ENCODE measurements at places on chromosomes 6 and 20.
A peak's percentile ranks its signal among the peaks of the same experiment; 100 is the strongest.

DNA sequence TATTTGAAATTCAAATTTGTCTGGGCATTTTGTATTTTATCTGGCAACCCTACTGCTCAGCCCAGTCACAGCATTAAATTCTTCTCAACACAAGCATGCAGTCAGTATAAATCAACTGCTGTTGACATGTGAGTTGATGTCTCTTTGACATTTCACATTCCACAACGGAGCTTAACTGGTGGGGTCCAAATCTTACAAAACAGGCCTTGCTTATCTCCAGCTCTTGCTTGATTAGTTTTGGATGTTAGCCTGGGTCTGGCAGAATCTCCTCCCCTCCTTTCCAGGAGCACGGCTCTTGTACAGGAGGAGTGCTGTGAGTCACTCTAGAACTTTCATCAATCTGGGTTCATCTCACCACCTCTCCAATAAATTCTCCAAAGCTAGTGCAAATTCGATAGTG is 80.8 kb upstream of the PHACTR1 start:
- no peak for DNase-seq

GRCh38 chr6:46134216-46134615 is 4.4 kb downstream of the ENPP4 start:
- DNase-seq = no peak

DNA sequence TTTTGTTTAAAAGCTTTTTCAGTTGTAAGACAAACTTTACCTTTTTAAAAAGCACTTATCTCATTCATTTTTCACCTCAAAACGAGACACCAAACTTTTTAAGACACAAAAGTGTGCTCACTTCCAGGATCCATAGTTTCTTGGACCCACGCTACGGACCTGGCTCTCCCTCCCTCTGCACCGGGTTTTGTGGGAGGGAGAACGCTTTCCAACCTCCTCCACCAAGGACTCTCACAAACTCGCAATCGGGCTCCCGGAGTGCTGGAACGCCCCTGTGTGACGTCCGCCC is 436 bp downstream of the CAGE1 start:
- DNase-seq = no peak

DNA sequence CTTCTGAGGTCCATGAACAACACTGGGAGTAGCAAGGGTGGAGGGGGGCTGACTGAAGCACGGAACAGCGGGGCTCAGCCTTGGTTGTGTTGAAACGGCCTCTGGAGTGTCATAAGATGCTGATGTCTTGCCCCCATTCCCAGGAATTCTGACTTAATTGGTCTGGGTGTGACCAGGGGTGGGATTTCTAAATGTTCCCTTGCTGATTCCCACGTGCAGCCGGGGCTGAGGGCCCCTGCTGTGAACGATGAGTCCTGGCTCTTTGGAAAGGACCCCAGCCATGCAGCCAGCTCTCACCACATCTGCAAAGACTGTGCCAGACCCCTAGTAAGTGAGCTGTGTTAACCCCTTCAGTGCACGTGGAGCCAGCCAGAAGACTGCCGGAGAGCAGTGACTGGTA is 28.6 kb upstream of the FAM50B start:
- DNase-seq = no peak

GRCh38 chr20:3093861-3094361 is 9.4 kb upstream of the AVP start:
- DNase-seq = no peak

GRCh38 chr20:58546416-58546711 is 31.2 kb upstream of the APCDD1L start:
- DNase-seq = no peak

- no peak for DNase-seq
Measured at GRCh38 chr6:39114388-39114703, 640 bp downstream of the SAYSD1 start.

DNA sequence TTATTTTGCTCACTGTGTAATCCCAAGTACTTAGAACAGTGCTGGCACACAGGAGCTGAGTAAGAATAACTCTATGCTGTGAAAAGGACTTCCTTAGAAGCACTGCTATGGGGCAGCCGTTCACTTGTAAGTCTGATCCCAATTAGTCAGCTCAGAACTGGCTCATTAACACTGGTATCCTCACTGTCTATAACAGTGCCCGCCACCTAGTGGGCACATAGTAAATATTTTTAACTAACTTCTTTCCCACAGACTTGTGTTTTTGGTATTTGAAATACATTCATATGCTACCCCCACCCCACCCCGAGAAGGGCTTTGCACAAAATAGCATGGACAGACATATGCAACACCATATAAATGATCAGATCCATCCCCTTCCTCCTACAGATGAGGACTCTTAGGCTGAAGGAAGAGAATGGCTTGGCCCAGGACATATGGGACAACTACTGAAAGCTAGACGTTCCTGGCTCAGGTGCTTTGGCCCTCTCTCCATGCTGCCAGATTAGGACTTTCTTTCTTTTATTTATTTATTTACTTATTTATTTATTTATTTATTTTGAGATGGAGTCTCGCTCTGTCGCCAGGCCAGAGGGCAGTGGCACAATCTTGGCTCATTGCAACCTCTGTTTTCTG is 47.1 kb downstream of the DST start:
- no peak for DNase-seq

DNA sequence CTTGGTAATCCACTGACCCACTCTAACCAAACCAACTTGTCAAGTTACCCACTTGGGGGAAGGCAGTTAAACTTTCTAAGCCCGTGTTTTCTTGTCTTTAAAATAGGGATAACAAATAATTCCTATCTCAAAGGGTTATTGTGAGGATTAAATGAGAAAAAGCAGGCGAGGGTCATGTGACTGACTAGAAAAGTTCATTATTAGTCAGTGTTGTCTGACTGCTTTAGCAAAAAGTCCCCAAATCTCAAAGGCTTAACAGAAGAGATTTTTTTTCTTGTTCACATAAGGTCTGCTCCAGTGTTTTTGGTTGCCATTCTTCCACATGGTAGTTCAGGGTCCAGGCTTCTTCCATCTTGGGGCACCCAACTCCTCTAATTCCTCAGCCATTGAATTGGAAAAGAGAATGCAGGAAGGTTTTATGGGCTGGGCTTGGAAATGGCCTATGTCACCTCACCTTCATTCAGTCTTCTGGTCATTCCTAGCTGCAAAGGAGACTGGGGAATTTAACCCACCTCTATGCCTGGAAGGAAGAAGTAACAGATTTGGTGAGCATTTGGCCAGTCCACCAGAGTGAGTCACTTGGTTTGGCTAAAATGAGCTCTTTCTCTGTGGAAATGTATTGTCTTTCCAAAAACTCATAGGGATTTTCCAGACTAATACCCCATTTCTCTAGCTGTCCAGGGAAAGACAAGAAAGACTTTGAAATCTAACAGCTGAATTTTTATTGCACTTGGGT is 77.0 kb downstream of the CAP2 start:
- DNase-seq = no peak

DNA sequence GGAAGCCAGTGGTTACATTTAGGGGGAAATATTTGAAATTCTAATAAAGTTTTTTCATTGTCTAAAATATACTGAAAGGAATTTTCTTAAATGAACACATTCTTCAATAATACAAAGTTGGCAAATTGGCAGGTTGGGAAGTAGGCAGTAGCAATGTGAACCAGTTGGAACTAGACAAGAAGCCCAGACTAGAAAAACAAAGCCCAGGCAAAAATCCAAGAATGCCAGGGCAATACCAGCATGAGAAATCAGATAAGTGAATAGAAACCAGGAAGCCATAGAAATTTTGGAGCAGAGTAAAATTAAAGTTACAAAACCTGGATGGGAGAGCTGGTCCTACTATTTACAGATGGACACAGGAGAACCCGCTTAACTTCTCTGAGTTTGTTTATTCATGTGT is 52.2 kb downstream of the TPBG start:
- DNase-seq = no peak

GRCh38 chr20:46631874-46632446 is 19.3 kb downstream of the SLC13A3 start:
- DNase-seq = no peak

DNA sequence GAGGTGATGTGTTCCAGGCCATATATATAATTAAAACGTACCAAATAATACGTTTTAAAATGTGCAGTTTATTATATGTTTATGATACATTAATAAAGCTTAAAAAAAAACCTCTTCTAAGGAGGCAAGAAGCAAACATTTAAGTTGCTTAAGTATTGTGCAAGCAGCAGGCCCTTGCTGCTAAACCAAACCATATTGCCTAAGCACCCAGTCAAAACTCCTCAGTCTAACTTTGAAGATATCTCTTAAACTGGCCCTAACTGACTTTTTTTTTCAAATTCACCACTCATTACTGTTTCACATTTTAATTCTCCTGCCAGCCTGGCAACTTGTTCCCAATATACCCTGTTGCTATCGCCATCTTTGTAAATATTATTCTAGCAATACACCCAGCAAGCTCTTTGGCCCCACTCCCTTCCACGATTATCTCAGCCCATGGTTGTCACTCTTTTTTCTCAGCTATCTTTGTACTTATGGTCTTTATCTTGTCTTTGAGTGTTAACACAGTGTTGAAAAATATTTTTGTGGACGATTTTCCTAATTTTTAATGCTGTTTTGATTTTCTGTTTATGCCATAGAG is 60.9 kb downstream of the C6orf58 start:
- no peak for DNase-seq

DNA sequence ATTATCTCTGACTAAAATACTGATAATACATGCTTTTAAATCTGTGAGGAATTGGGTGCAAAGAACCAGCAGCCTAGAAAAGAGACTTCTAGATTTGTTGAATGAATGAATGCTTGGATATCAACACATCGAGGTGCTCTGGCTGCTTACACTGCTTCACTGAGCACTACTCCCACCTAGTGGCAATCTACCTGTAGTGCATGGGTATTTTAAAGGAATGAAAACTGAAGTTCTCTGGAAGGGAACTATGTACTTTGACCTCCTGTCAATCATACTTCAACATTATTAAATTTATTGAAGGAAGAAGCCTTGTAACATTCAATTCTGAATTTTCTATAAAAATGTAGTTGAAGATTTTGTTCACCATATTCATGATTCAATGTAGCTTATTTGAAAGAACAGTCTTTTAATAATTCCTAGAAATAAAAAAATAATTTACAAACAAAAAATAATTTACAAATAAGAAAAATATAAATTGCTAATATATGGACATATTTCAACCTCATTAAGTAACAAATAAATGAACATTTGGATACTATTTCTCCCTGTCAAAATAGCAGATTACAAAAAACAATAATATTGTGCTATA is 111.2 kb upstream of the MMS22L start:
- peak; percentile 25 for DNase-seq

DNA sequence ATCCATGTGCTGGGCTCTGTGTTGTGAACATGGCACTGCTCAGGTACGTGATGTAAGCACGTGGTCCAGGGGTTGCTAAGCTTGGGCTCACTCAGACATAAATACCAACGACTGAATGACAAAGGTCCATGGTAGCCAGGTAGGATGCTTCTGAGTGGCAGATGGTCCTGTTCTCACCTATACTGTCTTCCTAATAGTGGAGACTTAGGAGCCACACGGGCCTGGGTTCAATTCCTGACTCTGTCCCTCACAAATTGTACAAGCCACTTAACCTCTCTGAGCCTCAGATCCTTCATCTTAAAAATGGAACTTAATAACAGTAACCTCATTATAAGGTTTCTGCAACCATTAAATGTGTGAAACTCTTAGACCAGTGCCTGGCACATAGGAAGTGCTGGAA is 6.8 kb downstream of the GCM2 start:
- no peak for DNase-seq

- DNase-seq = no peak
Measured at GRCh38 chr6:140040396-140040795, 665.9 kb upstream of the CITED2 start.

DNA sequence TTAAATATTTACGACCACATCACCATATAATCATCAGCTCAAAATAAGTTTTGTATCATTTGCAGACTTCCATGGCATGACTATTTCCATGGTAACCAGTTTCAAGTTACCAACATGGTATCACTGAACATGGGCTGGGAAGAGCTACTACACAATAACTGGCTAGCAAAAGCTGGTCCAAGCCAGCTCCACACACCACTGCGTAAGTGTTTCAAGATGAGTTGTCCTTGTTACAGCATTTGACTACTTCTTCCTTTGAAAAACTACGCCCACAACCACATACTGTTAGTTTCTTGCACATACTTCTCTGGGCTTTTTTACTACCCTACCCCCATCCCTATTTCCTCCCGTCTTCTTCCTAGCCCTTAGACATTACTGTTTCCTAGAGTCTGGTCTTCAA is 8.5 kb downstream of the CD164 start:
- no peak for DNase-seq

DNA sequence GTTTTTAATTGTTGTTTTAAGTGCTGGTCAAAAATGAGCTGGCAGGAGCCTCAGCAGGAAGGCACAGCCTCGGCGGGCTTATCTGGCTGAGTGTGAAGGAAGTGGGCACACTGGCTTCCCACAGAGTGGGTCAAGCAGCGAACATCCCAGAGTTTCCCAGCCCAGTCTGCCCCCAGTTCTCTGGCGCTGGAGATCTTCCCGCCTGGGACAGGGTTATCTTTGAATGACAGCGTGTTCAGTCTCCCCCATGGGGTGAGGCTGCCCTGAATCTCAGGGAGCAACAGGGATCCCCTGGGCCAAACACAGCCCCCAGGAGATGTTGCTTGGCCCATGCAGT is 122.2 kb upstream of the PTPN1 start:
- no peak for DNase-seq

DNA sequence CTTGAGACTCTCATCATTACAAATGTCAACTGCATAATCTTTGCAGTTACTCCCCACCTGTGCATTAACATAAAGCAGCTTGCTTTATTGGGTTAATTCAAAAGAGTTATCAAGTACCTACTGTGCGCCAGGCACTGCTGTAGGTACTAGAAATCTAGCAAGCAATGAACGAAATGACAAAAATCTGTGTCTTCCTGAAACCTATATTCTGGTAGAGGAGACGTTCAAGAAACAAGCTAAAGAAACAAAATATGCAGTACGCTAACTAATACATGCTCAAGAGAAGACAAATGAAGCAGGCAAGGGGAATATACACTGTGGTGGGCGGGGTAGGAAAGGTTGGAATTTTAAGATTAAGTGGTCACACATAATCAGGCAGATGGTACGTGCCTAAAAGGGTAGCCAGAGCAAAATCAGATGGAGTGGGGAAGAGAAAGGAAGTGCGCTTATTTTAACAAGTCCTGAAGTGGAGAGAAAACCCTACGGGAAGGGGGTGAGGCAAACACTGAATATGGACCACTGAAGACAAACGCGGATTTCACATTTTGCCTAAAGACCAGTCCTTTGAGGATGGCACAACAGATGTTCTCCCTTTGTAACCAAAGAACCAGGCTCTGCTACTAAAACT is 1.2 kb downstream of the ELOVL2 start:
- no peak for DNase-seq

- no peak for DNase-seq
Measured at GRCh38 chr6:80158478-80158989, 52.1 kb downstream of the BCKDHB start.

Measured in activated CD8-positive, alpha-beta memory T cell treated with anti-CD3 and anti-CD28 coated beads for 4 hours (primary cell).